SK-N-SH (cell line): ENCODE measurements at places on chromosomes 5 and 9.
A peak's percentile ranks its signal among the peaks of the same experiment; 100 is the strongest.

GRCh38 chr9:106056328-106056727 is 362.0 kb downstream of the TMEM38B start:
- no peak for DNase-seq

- no peak for DNase-seq
Measured at GRCh38 chr5:1934801-1935429, 52.2 kb upstream of the IRX4 start.

- no peak for DNase-seq
Measured at GRCh38 chr5:67730917-67731474, 484.6 kb upstream of the PIK3R1 start.

DNA sequence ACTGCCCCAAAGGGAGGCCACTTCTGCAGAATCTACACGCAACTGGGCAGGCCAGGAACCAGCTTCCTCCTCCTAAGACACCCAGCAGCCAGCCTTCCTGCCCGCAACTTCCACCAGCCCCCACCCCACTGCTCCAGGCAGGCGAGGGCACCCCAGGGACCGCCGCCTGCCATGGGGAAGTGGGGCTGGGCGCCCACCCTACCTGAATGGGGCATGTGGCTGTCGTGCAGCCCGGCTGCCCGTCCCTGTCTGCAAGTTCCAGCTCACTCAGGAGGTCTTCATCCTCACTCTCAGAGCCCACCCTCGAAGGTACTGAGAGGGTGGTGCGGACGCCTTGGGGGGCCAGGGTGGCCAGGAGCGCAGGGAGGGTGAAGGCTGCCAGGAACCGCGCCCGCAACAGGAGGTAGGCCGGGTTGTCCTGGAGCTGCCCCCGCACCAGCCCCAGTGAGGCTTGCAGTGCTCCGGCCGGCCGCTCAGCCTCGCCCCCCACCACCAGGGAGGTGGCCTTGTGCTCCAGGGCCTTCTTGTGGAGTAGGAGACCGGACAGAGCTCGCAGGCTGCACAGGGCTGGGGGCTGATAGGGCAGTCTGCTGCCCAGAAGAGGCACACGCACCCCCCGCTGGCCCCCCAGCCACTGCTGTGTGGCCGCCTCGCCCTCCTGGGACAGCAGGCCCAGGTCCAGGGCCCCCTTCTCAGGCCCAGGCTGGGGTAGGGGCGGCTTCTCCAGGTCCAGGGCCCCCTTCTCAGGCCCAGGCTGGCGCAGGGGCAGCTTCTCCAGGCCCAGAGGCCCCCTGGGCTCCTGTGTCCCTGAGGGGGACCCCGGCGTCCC is 4.1 kb upstream of the CARD9 start:
- DNase-seq = no peak

DNA sequence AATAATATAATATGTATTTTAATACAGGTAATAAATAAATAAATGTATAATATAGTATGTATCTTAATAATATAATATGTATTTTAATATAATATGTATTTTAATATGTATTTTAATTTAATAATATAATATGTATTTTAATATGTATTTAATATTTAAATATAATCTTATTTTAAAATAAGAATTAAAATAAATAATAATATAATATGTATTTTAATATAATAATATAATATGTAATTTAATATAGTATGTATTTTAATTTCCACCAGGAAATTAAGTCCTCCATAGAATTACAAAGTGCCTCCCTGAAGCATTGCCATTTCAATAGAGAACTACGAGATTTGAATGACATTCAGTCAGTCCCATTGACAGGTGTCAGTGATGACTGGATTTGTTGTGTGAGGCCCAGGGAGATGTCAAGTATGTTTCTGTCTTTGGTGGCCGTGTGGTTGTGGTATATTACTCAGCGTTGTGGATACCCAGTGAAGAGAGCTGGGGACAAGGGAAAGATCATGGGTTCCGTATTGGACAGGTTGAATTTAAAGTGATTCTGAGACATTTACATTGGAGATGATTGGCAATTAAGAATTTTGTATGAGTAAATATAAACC is 14.2 kb upstream of the C5orf46 start:
- no peak for DNase-seq

DNA sequence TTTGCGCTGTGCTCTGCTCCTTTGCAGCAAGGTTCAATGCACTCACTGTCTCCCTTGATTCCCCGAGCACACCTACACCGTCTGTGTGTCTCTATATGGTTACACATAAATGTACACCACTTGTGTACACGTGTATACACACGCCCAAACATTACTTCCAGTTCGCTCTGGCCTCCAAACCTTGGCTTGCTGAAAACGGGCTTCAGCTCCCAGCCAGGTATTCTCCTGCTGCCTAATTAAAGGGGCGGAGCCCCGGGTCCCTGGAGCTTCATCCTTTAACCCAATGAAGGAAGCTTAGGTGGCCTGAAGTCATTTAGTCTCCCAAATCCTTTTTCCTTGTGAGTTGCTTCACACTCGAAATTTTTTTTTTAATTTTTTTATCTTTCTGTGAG is 4.6 kb downstream of the ISL1 start:
- no peak for DNase-seq

- no peak for DNase-seq
Measured at GRCh38 chr9:125513303-125513667, 193.7 kb downstream of the MAPKAP1 start.

GRCh38 chr5:151139646-151140045 is 17.9 kb downstream of the ANXA6 start:
- no peak for DNase-seq

DNA sequence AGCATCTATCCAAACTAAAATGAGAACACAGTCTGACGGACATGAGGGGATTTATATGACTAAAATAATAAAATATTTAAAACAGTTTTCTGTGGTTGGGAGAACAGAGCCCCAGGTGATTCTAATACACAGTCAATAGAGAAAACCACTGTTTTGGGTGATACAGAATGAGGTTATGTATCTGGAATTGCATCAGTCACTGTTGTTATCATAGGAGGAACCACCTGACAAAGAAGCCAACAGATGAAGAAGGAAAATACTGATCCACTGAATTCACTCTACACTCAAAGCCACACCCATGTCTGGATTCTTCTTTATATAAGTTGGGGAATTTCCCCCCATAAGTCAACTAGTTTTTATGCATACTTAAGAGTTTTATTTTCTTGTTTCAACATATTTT is 799.0 kb downstream of the TLR4 start:
- no peak for DNase-seq

DNA sequence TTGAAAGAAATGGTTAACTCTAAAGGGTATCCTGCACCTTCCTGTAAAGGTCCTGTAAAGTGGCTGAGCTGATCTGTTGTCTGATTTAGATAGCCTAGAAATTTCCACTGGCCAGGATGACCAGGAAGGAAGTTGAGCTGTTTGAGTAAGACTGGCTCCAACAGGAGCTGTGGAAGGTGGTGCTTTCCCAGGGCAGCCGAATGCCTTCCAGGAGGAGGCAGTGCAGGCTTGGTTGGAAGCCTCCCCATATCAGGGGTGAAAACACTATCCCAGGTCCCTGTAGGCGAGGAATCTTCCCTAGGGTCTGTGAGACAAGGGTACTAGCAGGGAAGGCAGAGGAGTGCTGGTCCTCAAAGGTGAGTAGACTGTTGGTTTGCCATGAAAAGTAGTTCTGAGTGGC is 98.4 kb downstream of the LIX1 start:
- no peak for DNase-seq

- DNase-seq = no peak
Measured at GRCh38 chr9:84699984-84700383, 30.5 kb downstream of the NTRK2 start.

DNA sequence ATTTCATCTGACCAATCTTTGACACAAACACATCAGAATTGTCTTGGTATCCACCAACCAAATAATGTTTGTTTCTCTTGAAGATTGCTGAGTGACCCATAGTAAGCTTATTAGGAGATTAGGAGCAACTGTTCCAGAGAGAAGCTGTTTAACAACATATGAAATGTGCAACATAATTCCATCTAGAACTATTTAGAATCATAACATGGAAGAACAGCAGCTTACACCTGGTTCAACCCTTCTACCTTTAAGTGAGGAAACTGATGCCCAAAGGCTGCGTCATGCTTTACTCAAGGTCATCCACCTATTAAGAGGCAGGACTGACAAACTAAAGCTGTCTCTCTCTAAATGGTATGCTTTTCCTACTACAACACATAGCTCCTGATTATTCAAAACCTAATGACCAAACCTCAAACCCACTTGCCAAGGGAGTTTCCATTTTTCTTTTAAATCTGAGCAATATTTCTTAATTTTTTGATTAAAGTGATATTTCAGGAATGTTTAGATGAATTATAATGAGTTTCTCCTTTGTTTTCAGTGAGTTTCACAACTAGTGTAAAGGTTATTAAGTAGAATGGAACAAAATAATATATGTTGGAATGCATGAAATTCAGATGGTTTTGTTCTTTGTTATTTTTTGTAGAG is 545.9 kb downstream of the RAB3C start:
- DNase-seq = no peak

GRCh38 chr9:101736717-101737116 is 1.7 kb downstream of the GRIN3A start:
- DNase-seq = no peak

- DNase-seq = no peak
Measured at GRCh38 chr5:56666901-56667300, 148.4 kb upstream of the MAP3K1 start.

DNA sequence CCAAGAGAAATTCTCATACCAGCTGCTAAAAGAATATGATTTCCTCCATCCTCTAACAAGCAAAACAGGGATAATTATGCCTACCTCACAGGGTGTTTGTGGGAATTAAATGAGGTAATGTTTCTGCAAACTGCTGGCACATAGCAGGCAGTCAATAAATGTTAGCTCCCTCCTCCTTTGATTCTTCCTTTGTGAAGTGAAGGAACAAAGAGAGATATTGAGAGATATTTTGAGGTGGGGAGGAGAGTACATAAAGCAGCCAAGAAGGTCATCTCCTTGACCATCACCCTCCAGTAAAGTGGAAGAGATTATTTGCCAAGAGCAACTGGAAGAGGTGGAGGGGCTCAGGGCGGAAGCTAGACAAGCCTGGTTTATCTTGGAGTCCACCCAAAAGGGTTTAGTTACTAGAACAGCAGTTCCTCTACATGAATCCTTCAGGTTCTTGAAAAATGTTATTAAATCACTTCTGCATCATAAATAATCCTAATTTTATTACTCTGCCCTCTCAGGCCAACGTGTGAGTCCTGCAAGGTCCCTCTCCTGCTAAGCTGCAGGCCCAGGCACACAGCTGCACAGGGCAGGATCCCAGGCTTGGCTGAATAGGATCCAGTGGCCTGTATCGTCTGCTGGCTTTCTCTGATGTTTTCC is 35.0 kb upstream of the TLE1 start:
- DNase-seq = no peak

GRCh38 chr9:120443489-120443888 is 136.5 kb downstream of the CDK5RAP2 start:
- DNase-seq = no peak

- DNase-seq = peak; percentile 92
Measured at GRCh38 chr9:126514037-126514821, 99.5 kb upstream of the LMX1B start.

GRCh38 chr5:53161876-53162275 is 52.3 kb upstream of the MOCS2 start:
- no peak for DNase-seq

DNA sequence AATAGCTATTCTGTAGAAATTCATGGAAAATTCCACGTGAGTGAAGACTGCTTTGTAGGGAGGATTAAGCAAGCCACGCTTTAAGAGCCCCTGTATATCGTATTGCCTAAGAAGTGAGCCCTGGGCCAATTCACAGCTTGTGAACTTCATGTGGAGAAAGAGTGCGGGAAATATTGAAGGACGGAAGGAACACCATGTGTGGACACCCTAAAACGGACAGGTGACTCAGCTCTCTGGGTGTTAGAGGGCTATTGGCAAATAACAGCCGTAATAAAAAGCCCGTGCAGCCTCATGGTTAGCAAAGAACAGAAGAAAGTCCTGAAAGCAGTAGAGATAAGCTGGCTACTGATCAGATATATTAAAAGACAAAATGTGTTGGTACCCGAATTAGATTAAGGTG is 26.4 kb downstream of the ZNF366 start:
- DNase-seq = no peak

- DNase-seq = no peak
Measured at GRCh38 chr9:95511616-95511931, 5.2 kb downstream of the PTCH1 start.

DNA sequence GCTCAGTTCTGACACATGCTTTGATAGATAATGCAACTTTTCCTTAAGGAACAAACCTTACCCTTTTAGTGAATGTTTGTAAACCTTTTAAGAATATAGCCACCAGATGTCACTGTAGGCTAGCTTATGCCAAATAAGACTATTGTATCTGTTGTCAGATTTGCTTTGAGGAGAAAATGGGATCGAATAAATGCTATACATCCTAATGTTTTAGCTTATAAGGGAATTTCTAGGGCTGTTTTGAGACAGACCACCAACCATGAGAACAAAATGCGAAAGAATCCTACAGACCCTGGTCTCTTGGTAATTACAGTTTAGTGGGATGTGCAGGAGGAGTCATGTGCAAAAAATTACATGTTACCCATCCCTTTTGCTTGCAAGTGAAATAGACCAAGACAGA is 127.6 kb upstream of the NMUR2 start:
- peak; percentile 16 for DNase-seq

DNA sequence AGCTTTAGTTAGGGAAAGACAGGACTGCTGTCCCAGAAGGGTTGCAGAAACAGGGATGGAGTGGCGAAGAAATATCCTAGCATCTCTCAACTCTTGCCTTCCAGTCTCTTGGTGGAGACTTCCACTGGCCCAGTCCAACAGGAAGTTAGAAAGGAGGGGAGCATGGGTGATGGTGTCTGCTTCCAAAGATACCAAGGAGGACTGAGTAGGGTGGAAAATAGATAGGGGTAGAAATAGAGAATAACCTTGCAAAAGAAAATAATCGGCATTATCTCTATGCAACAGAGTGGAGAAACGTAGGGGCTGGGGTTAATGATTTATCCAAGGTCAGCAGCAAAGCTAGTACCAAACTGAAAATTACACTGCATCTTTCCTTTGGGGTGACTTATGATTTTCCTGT is 242.3 kb downstream of the PSAT1 start:
- no peak for DNase-seq

GRCh38 chr5:78597068-78597973 is 51.3 kb downstream of the LHFPL2 start:
- no peak for DNase-seq

- DNase-seq = peak; percentile 54
Measured at GRCh38 chr9:83596899-83597504, 25.9 kb upstream of the IDNK start.

DNA sequence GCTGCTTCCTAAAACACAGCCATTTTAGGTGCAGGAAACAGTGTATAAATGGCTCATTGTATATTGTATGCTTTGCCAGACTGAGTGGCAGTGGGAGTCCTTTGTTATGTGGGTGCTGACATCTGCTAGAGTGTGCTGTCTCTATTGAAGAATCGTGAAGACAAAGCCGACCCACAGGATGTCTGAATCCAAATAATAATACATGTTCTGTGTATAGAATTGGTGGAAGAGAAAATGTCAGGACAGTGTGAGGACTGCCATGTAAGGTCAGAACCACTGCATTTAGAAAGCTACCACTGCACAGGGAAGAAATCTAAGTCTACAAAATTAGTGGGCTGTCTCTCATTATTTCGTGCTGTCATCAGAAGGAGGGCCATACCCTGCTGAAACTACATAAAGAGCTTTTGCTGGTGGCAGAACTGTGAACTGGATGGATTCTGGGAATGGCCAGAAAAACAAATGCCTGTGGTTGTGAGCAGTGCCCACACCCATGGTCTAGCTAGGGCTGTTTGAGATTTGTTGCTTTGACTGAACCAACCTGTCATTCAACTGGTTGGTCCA is 2.5 kb downstream of the IL7R start:
- DNase-seq = no peak
